ENCODE measurements at places on chromosomes 12 and 14.

DNA sequence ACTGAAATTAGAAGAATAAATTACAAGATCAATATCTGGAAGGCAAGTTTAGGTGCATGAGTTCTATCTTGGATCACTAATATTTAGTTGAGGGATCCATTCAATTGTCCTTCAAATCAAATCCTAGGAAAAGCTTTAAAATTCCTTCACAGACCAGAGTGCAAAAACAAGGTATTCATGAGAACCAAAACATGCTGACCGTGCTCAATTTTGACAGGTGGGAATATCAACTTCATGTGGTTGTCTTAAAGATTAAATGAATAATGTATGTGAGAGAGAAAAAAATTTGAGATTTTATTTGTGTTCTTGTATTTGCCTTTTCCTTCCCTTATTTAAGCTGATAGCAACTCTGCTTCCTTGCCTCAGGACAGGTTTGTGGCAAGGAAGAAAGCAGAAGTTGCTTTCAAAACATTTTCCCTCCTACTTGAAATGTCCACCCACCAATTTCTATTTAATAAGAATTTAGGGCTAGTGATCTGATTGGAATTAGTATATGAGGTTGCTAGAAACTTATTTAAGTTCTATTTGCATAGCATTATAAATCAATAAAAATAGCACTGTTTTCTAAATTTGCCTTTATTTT is 4.9 kb upstream of the PPP1R12A start:
- no peak for DNase-seq

DNA sequence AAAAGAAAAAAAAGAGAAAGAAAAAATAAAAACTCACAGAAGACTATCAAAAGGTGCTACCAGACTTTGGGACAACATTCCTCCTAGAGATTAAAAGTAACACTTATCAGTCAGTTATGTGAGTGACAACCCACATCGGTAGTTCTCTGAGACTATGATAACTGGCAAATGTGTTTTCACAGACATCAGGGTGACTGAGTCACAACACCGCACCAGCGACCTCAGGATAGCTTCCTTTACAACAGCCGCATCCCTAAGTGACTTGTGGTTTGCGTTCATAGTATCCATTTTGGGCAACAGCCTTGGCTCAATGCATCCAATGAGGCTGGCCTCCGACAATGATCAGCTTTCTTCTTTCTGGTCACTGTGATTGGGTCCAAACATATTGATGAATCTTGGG is 359.1 kb downstream of the TMEM132D start:
- DNase-seq: no peak

- DNase-seq: no peak
Observed at GRCh38 chr14:76834241-76834661, 8.0 kb downstream of the LRRC74A start.

DNA sequence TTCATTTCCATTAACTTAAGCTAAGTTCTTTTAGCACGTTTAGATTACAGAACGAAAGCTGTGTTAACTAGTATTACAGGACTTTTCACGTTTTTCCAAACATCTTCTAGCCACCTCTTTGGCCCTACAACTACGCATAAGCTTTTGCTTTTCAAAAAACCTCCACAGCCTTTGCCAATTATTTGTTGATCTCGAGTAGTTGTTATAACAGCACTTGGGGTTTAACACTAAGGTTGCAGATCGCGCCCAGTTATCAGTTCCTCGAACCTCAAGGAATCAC is 450 bp upstream of the RBM25 start:
- no peak for DNase-seq

DNA sequence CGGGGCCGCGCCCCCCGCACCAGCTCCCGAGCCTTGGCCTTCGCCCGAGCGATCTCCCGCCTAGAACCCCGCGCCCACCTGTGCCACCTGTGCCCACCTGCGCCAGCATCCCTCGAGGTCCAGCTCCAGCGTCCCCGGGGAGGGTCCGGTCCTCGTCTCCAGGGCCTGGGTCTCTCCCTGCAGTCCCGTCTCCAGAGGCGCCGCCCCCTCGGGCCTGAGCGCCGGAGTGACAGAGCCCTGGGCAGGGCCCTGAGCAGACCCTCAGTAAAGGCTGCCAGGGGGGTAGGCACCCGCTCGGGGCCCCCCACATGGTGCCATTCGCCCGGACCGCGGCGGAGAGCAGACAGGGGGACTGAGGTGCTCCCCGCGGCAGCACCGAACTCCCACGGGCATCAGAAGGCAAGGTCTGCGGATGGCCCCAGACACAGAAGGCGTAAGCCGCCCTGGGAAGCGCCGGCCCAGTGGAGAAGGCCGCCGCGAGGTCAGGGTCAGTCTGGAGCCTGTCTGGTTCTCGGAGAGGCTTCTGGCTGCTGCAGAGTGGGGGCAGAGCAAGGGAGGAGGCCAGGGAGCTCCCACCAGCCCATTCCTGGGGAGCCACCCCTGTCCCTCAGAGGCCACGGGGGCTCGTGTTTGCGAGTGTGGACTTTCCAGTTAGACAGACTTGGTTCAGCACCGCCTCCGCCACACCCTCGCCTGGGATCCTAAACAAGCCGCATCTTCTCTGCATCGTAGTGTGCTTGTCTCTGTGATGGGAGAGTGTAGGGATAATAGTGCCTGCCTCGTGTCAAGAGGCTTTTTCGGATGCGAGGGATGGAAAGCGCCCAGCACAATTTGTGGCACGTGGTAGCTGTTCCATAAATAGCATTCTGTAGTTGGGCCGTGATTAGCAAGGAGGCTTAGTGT is 1.1 kb upstream of the PPP1R13B start:
- DNase-seq: no peak

- DNase-seq: no peak
Observed at GRCh38 chr12:46402941-46403718, 30.6 kb upstream of the SLC38A2 start.

DNA sequence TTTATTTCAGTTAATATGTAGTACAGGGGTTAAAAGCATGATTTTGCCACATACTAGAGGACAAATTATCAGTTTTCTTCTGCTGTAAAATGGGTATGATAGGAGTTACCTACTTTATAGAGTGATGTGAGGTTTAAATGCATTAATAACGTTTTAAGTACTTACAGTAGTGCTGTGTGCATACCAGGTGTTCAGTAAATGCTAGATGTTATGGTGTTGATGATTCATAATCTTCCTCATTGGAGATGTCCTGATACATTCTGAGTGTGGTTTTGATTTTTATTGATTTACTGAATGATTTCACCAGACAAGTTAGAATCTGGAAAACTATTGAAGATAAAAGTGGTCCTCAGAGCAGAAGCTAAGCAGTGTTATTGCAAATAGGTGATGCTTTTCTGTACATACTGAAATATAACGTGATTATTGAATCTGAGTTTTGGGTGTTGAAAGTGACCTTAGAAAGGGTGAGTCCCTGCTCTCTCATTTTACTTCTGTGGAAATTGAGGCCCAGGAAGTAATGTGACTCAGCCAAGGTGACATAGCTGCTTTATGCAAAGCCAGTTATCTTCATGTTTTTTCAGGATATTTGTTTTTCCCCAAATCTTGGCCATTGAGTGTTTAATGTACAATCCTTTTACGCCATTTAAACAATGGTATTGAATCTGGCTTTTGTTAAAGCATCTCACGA is 54.7 kb downstream of the VRK1 start:
- no peak for DNase-seq

- no peak for DNase-seq
Observed at GRCh38 chr14:96722736-96723135, 74.4 kb upstream of the VRK1 start.

GRCh38 chr12:130728158-130729058 is 12.3 kb upstream of the RIMBP2 start:
- DNase-seq: no peak
